Upper lobe of left lung (tissue), 6 donors: ENCODE measurements at places on chromosomes 11 and 22.

- no peak overlapping the region for H3K27ac ChIP-seq
- no peak for DNase-seq
- H3K27me3 ChIP-seq: no peaks in the 10 kb centered on the region
- H3K36me3 ChIP-seq: peaks cover 17% of the 10 kb centered on the region
These were observed 32.7 kb downstream of the VSTM5 start for GRCh38 chr11:93817426-93818348.

DNA sequence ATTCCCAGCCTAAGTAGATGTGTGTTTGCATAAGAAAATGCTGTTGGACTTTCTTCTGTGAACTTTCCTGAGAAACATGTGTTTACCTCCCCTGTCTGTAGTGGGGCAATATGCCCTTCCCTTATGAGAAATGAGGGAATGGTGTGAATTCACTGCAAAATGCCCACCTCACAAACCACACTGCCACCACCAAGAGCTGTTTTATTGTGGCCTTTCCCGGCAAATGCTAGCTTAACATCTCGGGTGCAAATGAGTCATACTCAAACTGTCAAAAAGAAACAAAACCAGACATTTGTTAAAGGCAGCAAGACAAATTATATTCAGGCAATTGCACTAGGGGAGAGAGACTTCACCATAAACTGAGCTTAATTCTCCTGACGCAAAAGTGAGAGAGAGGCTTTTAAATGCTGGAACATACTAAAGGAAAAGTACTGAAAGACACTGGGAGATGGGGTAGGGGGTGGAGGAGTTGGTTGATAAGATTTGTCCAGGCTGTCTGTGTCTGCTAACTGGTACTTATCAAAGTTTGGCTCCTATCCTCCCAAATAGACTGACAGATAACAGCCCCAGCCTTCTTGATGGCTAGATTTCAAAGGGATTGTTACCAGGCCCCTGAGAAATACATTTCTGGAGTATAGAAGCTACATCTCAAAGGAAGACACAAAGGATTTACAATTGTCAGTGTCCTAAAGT is 70.9 kb upstream of the OR5AK2 start:
- no peak overlapping the region for H3K27ac ChIP-seq
- no peak overlapping the region for H3K4me3 ChIP-seq
- peaks cover 3% of the 10 kb centered on the region for H3K4me1 ChIP-seq
- no peaks in the 10 kb centered on the region for H3K36me3 ChIP-seq
- DNase-seq: no peak
- no peaks in the 10 kb centered on the region for H3K27me3 ChIP-seq

DNA sequence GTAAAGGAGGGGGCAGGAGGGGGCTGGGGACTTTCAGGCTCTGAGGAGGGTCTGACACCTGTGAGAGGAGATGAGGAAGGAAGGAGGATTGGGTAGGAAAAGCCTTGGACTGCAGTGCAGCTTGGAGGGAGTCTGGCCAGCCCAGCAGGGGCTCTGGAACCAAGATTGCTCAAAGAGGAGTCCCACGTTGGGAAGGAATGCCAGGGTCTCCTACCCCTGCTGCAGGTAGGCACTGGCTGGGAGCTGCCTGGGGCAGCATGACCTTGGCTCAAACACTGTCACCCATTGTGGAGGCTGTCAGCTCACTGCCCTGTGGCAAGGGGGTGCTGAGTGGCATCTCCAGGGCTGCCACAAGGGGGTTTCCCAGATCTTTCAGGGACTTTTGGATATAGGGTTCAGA is 94.5 kb downstream of the RPS6KA4 start:
- peaks cover 15% of the 10 kb centered on the region for H3K4me1 ChIP-seq
- no peaks in the 10 kb centered on the region for H3K36me3 ChIP-seq
- H3K27ac ChIP-seq: no peak overlapping the region
- DNase-seq: no peak

DNA sequence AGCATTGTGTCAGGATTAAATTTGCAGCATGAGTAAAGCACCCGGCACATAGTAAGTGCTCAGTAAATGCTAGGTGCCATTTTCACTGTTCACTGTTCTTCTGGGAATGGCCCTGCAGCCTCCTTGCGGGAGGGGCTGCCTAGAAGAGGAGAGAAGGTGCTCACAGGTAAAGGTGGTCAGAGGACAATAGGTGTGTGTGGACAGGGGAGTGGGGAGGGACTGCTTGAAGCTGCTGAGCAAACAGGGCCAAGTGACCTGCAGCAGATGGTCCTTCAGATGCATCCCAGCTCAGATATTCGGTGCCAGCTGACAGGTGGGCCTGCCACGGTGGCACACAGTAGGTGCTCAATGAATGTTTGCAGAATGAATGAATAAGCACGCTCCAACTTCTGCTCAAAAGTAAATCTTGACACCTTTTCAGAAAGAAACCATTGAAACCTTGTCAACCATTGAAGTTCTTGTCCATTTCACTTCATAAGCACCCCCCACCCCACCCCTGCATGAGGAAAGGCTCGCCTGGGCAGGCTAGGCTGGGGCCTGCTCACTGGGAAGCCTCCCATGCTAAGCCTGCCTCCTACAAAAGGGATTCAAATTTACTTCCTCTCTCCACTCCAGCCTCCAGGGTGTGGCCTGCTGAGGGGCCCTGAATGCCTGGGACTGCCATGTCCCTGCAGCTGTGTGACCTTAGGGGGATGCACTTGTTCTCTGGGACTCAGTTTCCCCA is 1.6 kb downstream of the KIAA0930 start:
- H3K4me1 ChIP-seq: peaks cover 49% of the 10 kb centered on the region
- no peak overlapping the region for H3K27ac ChIP-seq
- no peak for DNase-seq
- H3K4me3 ChIP-seq: no peak overlapping the region
- peaks cover 10% of the 10 kb centered on the region for H3K36me3 ChIP-seq

DNA sequence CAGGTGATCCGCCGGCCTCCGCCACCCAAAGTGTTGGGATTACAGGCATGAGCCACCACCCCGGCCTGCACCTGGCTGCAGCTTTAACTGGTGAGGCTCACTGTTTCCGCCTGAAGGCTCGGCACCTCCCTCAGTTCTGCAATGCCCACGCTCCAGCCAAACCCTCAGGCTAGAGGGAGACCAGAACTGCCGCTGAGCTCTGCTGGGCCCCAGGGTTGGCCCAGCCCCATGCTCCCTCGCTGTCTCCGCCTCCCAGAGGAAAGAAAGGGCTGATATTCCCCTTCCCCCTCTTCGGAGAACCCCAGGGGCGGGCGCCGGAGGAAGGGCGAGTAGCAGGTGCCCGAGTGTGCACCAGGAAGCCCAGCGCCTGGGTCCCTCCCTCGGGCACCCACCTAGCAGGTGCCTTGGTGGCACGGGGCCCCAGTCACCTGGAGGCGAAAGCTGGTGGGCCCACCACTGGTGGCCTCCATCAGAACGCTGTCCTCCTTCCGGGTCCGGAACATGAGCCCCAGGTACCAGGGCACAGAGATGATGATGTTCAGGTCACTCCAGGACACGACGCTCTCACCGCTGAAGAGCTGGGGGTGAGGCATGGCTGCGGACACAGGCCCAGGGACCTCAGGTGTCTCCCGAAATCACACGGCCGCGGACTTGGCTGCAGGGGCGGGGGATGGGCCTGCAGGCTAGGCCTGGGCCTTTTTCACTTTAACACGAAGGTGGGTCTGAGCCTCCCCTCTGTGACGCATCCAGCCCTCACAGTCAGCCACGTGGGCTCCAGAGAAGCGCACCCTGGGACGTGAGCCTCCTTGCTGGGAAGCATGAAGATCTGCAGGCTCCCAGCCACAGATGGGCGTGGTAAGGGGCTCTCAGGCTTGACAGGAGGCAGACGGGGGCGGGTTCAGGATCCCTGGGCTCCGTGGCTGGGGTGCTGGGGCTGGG is 73.3 kb downstream of the TRMU start:
- no peaks in the 10 kb centered on the region for H3K27me3 ChIP-seq
- no peak for DNase-seq
- H3K4me1 ChIP-seq: no peaks in the 10 kb centered on the region
- H3K27ac ChIP-seq: no peak overlapping the region
- no peak overlapping the region for H3K4me3 ChIP-seq
